ENCODE measurements at places on chromosomes 6 and 20. TPM values are rescaled to one million over a fixed set of nuclear protein-coding genes. Genes with fewer than 3 reads are reported as not detected.
A peak's percentile ranks its signal among the peaks of the same experiment; 100 is the strongest.

Gene CFAP61
- 0.16 TPM for total RNA-seq

Gene MYCT1
- 2.9 TPM for total RNA-seq

Gene HLA-DRA
- not detected for total RNA-seq

Gene ULBP3
- 2.1 TPM for total RNA-seq

Gene SAPCD1
- 3.0 TPM for total RNA-seq

Gene MLN
- not detected for total RNA-seq

Gene HSP90AB1
- 2,544 TPM for total RNA-seq

Gene NNAT
- total RNA-seq = not detected

Gene C20orf202
- total RNA-seq = not detected

Gene CD109
- total RNA-seq = 18.4 TPM

DNA sequence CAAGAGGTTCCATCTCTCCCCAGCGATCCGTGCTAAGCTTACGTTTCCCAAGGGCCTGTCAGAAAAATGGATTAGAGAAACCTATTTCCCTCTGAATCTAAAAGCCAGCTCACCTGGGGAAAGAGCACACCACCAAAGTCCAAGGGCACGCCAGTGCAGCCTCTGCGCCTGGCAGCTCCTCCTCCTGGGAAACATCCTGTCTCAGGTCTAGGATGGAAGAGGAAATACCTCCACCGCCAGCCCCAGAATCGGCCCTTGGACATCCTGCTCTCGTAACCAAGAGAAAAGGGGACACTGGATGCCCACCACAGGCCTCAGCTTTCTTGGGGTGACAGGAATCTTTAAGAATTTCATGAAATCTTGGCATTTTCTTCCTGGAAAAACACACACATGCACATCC, 18.7 kb downstream of the RAMACL start:
- peak; percentile 29 for DNase-seq

DNA sequence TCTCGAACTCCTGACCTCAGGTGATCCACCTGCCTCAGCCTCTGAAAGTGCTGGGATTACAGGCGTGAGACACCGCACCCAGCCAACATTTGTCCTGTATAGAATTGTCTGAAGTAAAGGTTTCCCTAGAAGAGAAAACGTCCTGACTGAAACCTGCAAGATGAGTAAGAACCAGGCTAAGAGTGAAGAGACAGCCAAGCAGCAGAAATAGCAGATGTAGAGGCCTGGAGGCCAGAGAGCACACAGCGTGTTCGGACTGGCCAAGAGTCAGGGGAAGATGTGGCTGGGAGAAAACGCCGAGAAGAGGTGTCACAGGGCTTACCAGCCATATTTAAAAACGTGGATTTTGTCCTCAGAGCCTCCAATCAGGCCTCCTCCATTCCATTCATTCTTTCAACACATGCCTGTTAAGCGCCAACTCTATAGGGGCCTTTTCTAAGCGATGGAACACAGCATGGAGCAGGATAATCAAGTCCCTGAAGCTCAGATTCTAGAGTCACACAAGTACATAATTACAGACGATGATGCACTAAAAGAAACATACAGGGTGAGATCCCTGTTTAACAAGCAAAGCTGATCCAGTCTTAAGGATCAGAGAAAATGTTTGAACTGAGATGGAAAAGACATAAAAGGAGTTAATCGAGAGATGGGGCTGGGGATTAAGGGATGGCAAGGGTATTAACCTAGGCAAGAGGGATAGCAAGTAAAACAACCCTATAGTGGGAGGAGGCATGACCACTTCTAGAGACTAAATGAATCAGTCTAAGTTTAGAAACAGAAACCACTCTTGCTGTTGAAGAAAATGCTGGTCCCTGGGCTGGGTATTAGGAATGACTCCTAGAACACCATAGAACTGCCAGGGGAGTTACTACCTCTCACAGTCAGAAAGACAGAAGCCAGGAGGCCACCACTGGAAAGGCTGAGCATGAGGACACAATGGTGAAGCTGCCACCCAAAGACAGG, 4.8 kb downstream of the ZCCHC3 start:
- no peak for DNase-seq

- no peak for DNase-seq
Measured at GRCh38 chr20:59170406-59171349, 7.1 kb downstream of the ZNF831 start.

DNA sequence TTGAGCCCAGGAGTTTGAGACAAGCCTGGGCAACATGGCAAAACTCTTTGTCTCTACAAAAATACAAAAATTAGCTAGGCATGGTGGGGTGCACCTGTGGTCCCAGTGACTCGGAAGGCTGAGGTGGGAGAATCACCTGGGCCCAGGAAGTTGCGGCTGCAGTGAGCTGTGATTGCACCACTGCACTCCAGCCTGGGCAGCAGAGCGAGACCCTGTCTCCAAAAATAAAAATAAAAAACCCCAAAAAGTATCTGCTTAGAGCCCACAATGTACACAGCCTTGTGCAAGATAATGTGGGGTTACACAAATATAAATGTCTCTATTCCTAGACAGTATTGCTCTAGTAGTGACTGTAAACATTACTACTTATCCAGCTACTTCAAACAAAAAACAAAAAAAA, 5.9 kb downstream of the ESF1 start:
- DNase-seq = no peak

DNA sequence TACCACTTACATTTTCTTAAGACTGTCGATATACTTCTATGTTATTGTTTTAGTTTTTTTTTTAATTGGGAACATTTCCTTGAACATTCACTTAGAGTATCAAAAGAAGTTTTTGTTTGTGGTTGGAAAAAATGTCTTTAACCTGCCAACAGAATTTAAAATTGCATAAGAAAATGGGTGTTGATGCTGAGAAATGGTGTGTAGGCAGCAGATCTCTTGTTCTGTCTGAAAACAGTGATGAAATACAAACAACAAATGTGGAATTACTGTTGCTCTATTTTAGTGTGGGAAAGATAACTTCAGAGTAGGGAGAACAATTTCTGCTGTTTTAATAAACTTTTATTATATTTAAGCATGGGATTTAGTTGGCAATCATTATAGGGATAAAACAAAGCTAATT, 293.5 kb downstream of the CDKAL1 start:
- DNase-seq = no peak

- no peak for DNase-seq
Measured at GRCh38 chr6:98877250-98877649, 42.9 kb downstream of the POU3F2 start.

DNA sequence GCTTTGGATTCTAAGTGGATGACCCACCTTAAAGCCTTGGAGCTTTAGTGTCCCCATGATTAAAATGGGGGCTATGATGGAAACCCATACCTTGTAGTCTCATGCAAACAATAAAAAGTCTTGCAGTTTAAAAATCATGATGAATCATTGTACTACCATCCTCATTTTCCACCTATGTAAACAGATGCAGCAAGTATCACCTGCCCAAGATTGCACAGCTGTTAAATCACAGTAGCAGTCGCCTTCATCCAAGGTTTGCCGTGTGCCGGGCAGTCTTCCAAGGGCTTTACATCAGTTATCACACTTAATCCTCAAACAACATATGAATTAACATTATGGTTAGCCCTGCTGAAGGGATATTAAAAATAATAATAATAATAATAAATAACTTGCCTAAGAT, 210.3 kb downstream of the FOXA2 start:
- no peak for DNase-seq

DNA sequence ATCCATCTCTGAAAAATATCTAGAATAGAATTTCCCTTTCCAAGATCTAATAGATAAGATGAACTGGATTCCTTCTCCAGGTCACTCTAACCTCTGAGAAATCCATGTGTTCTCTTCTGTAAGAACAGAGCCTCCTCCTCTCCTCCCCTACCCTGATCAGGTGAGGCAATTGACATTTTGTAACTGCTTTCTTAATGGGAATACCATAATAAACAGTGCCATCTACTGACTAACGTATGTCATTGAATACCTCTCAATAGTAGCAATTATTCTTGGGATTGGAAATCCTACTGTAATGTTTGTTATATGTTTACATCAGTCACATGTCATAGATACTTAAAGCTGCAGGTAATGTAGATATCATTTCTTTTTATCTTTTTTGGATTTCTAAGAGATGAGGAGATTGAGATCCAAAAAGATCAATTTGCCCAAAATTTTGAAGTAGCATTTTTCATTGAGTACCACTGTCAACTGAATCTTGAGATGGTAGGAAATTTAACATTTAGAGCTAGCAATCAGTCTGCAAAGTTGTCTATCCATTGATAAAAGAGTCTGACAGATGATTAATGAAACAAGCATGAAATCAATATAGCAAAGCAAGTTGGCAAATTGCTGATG, 365.8 kb upstream of the HSF2 start:
- DNase-seq = peak; percentile 40

- no peak for DNase-seq
Measured at GRCh38 chr6:38824243-38824894, 109.3 kb downstream of the DNAH8 start.

DNA sequence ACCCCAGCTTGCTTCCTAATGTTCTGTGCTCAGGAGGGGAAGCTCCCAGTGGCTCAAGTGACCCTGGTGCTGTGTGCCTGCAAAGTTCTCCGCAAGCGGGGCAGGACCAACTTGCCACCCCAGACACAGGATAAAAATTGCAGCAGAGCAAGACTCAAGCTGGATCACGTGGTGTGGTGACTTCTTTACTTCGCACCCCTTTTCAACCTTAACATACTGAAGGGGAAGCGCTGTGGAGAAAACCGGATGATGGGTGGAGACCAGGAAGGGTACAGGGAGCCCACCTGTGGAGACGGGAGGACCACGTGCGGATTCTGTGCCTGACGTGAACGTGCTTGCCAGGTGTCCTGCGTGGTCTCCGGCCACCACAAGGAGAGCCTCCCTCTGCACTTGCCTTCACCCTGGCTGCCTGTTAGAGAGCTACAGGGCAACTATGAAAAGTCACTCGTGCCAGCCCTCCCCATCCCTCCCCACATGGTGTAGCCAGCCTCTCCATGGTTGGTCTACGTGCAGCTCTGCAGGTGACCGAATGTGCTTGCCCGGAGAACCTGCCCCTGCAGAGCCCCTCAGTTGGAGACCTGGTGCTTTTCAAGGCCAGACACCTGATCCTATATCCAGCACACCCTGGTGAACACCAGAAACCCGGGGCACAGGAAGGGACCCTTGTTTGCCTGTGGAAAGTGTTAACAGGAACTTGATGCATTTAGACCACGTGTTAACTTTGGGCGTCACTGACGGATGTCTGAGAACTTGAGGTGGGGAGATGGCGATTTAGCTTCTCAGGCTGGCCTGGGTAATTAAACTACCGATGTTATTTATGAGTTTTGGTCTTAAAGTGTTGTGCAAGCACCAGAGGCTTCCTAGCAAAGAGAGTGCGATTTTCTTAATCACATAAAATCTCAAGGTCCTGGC, 23.9 kb upstream of the DACT2 start:
- no peak for DNase-seq

- DNase-seq = no peak
Measured at GRCh38 chr6:119126826-119127225, 48.4 kb upstream of the FAM184A start.

GRCh38 chr6:17202526-17202925, 78.6 kb upstream of the RBM24 start:
- DNase-seq = no peak

DNA sequence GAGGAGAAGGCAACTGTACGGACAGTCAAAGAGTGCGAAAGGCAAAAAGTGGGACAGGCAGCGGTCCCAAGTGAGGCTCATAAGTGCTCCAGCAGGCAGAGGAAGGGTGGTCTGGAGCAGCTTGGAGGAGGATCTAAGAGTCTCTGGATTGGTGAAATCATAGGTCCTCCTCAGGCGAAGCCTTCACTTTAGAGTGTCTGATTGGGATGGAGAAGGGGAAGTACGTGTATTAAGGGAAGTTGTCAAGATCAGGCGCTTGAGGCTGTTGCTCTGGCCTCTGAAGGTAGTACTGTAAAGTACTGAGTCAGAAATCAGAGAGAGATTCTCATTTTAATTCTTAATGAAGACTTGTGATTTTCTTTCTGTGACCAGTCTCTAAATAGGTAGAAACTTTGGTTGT, 185.6 kb downstream of the KIF16B start:
- DNase-seq = no peak

DNA sequence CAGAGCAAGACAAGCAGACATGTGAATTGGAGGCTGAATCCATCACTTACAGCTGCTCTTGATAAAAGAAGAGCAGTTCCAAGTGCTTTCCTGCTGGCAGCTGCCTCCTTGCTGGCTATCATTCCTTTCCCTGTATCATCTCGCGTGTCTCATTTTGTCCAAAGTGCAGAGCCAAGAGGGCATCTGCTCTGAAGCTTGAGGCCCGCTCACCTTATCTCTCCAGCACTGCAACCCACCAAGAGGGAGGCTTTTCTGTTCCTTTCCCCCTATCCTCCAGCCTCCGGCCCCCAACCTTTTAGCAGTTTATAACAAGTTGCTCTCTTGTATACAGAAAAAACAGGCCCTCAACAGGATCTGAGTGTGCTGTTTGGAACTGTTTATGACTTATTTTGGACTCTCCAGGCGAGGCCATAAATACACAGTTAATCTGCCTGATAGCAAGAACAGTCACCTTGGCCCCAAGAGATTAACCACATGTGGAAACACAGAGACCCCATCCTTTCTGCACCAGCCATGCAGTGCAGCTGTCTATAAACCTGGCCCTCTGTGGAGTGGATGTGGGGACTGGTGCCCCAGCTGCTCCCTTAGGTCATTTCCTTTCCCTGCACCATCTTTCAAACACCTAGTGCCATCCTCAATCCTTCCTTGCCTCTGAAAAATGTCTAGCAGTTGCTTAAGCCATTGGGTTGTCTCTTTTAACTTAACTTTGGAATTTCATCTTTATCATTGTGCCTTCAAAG, 172.5 kb upstream of the FERMT1 start:
- DNase-seq = no peak

DNA sequence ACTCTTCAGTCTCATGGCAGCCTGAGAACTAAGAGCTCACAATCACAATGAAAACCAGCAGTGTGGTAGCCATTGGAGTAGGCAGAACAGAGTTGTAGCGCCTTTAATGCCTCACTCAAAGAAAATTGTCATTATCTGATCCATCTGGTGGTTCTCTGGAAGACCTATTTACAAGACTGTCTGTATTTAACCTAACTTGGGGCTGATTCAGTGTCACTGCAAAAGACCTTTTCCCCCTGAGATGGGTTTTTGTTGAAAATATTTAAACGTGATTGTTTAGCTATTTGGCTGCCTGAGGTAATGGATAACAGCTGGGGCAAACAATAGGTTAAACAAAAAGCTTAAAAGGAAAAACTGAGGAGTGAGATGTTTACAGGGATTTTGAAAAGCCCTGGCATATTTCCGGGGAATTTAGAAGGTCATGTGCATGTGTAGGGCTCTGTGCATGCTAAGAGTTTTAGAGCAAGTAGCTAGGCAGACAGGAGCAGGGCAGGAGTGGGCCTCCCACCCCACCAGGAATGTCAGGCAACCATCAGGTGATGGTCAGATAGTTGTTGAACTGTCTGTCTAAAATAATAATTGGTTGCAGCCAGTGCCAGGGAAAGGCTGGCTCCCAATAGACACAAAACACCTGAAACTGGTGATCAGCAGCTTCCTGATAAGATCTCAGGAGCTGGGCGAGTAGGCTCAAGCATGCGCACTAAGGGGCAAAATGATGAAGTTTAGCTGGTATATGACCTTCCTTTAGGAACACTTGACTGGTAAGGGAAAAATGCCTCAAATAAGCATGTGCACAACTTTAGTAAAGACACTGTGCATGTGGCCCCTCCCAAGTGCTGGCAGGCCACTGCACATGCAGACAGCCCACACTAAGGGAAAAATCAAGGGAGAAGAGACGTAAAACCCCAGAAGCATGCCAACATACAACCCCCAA, 70.8 kb upstream of the AKIRIN2 start:
- DNase-seq = no peak

GRCh38 chr20:31670371-31671228, 32.9 kb downstream of the COX4I2 start:
- no peak for DNase-seq
